GM10248 (cell line): ENCODE measurements at places on chromosomes 13 and 19.

DNA sequence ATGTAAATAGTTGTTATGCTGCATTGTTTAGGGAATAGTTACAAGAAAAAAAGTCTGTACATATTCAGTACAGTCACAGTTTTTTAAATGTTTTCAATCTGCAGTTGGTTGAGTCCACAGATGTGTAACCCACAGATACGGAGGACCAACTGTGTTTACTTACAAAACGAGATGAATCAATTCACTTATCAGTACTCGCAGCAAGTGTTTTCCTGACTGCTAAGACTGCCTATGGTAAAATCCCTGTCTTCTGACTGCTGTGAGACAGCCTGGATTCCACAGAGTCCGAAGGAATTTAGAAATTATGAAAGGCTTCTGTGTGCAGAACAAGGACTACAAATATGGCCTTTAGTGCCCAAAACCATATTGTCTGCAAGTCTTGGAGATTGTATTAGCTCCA lies 45.7 kb upstream of the C1QTNF9 start:
- no peak for DNase-seq

DNA sequence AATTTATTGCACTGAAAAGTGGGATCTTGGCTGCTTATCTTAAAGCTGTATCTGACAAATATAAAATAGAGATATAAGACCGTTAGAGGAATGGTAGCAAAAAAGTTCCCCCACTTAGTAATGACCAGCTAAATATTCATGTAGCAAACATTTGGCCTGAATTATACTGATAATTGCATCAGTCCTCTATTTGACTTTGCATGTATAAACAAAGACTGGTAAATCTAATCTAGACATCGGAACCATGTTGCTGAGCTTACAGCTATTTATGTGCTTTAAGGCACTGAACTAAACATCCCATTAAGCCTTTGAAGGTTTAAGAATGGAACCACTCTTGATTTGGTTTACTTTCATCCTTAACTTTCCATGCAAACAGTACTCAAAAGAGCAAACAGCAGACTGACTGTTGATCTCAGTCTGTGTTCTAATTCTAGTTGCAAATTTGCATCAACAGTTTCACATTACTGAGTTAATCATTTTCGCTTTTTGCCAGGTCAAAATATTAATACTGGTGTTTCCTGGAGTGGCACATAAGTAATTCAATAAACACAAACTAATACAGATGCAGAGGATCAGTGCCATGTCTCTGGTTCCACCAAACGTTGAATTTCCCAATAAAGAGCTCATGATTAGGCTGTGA lies 203.5 kb upstream of the HTR2A start:
- DNase-seq: no peak

- no peak for DNase-seq
These were observed 1.3 kb downstream of the TPP2 start for GRCh38 chr13:102598061-102598460.

- DNase-seq: no peak
These were observed 25.2 kb upstream of the FNDC3A start for GRCh38 chr13:48950501-48950875.

GRCh38 chr13:111514610-111515306 lies 194.3 kb downstream of the TEX29 start:
- no peak for DNase-seq

DNA sequence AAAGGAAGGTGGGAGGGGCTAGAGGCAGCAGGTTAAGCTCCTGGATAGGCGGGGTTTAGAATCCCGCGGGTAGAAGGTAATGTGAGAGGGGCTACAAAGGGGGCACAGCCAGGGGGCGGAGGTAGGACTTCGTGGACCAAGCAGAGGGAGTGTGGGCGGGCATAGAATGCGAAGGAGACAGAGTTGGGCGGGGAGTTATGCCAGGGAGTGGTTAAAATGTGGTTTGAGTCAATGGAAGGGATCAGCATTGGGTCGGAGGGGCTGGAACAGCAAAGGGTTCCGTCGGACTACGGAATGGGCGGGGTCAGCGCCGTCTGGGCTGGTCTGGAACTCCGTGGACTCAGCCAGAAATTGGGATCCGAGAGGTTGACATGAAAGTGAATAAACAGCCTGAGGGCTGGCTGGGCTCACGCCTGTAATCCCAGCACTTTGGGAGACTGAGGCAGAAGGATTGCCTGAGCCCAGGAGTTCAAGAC lies 3.0 kb downstream of the LTBP4 start:
- DNase-seq: no peak

GRCh38 chr19:40519352-40520322 lies 52.8 kb downstream of the SPTBN4 start:
- no peak for DNase-seq

DNA sequence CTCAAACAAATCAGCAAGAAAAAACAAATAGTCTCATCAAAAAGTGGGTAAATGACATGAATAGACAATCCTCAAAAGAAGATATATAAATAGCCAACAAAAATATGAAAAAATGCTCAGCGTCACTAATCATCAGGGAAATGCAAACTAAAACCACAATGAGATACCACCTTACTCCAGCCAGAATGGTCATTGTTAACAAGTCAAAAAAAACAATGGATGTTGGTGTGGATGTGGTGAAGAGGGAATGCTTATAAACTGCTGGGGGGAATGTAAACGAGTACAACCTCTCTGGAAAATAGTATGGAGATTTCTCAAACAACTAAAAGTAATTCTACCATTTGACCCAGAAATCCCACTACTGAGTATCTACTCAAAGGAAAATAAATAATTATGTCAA lies 239.2 kb upstream of the RFC3 start:
- DNase-seq: no peak

GRCh38 chr13:48783181-48783630 lies 129.5 kb downstream of the CYSLTR2 start:
- DNase-seq: no peak

GRCh38 chr13:75635828-75636435 lies at the start of gene LMO7:
TSS of gene LMO7 (plus strand) at chr13:75636330. CDS start at chr13:75636658, 328 bp downstream.
- peak; percentile 83 for DNase-seq

- DNase-seq: no peak
These were observed 154.2 kb downstream of the SUCLA2 start for GRCh38 chr13:47846886-47847285.

- no peak for DNase-seq
These were observed 9.9 kb downstream of the SHKBP1 start for GRCh38 chr19:40586611-40587010.

GRCh38 chr13:51412431-51412830 lies 40.4 kb downstream of the INTS6 start:
- DNase-seq: no peak

GRCh38 chr13:107376341-107377125 lies 808.6 kb upstream of the ARGLU1 start:
- DNase-seq: no peak

DNA sequence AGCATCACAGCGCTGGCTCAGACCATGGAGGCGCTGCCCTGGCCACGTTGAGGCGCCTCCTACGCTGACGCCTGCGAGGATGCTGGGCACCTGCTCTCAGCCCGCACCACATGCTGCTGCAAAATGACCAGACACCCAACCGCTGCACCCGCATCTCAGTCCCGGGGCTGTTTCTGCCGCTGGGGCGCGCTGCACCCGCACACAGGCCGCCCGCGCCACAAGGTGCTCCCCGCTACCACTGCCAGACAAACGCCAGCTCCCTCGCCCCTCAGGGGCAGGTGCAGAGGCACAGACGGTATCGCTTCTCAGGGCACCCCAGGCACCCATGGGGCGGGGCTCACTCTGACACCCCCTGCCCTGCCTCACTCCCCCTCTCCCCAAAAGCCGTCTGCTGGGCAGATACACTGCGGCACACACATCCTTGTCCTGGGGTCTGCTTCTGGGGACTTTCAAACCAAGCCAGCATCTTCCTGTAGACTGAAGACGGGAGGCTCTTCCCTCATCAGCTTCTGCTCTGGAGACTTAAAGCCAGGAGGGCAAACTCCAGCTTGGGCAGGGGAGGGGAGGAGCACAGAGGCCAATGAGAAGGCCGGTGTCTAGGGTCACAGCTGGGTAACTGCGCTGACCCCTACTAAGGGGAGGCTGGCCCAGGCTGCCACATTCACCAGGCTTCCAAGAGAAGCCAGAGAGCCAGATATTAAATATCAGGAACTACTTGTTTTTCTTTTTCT lies 16.3 kb downstream of the CHERP start:
- DNase-seq: no peak

DNA sequence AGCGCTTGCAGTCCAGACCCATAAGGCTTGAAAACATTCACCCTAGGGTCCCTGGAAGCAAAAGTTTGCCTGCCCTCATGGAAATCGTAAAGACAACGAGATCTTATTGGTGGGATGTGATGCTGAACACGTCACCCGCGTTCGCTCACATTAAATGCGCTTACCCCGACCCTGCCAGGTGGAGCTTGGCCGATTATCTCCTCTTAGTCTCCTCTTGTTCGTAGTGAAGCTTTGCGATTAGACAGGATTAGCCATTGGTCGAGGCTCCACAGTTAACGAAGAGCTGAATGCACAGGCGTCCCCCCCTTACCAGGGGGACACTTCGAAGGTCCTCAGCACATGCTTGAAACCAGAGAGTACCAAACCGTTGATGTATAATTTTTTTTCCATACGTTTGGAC lies 16.0 kb upstream of the KDM4B start:
- no peak for DNase-seq

- DNase-seq: no peak
These were observed 12.5 kb downstream of the EPN1 start for GRCh38 chr19:55687281-55688201.

DNA sequence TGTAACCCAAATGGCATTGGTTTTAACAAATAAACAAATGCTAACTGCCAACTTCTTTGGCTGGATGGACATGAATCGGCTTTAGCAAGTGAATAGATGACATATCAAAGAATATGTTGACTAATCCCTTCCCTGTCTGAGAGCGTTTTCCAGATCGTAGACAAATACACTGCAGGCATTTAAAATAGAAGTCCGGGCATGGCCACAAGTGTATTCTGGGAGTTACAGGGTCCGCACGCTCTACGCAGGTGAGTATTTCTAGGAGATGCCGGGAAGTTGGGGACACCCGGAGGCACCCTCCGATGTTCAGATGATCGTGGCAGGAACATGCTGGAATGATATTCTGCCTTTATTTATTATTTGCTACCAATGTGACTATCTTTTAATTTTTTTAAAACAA lies 53.2 kb upstream of the ZNF536 start:
- no peak for DNase-seq

DNA sequence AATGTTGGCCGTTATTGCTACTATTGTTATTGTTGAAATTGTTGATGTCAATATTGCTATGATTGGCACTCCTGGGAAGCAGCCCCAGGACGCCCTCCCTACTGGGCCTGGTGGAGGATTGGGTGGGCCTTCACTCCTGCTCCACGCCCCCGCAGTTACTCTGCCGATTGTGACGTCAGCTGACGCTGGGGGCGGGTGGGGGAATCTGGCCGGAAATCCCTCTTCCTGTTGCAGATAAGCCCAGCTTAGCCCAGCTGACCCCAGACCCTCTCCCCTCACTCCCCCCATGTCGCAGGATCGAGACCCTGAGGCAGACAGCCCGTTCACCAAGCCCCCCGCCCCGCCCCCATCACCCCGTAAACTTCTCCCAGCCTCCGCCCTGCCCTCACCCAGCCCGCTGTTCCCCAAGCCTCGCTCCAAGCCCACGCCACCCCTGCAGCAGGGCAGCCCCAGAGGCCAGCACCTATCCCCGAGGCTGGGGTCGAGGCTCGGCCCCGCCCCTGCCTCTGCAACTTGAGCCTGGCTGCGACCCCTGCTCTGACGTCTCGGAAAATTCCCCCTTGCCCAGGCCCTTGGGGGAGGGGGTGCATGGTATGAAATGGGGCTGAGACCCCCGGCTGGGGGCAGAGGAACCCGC lies at the start of gene ETV2:
Gene ETV2, plus strand, starts transcription at position 231 of the 637 bp plus-strand sequence. CDS start 716 bp downstream, outside the sequence.
- peak; percentile 66 for DNase-seq

DNA sequence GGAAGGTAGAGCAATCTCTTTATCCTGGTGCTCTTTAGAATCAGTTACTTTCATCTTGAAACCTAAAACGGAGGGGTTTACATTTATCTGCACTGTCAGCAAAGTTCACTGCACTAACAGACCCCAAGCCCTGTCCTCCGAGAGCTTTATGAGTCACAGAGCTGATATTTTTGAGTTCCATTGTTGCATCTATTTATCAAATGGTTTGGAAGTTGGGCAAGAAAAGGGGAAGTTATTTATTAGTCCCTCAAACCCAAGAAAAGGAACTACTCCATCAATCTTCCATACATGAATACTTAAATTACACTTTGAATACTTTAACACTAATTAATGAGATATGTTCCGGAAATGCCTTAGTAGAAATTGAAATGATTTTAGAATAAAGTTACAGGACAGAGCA lies 55.5 kb downstream of the EDNRB start:
- DNase-seq: no peak

DNA sequence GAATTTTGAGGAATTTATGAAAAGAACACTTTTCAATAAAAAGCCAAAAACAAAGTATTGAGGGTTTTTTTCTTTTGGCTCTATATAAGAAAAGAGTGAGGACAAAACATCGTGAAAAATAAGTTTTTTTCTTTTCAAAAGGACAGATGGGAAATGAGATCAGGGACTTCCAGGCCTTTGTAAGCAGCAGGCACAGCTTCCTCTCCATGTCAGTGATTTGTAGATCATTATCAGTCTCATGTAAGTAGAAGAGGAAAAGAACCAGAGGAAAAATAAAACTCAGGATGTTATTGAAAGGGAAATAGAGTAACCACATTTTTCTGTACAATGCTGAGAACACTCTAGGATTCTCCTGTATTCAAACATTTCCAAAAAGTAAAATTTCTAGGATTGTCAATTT lies 29.9 kb downstream of the DOCK9 start:
- DNase-seq: no peak

GRCh38 chr13:110062777-110063442 lies 244.0 kb downstream of the COL4A1 start:
- DNase-seq: no peak

GRCh38 chr13:41897126-41897525 lies 63.8 kb downstream of the VWA8 start:
- no peak for DNase-seq

GRCh38 chr13:61204025-61204424 lies 211.6 kb downstream of the PCDH20 start:
- DNase-seq: no peak

- no peak for DNase-seq
These were observed 507.4 kb upstream of the KLF12 start for GRCh38 chr13:74641586-74641985.

- DNase-seq: no peak
These were observed 13.6 kb upstream of the FBXO17 start for GRCh38 chr19:38989066-38989605.

DNA sequence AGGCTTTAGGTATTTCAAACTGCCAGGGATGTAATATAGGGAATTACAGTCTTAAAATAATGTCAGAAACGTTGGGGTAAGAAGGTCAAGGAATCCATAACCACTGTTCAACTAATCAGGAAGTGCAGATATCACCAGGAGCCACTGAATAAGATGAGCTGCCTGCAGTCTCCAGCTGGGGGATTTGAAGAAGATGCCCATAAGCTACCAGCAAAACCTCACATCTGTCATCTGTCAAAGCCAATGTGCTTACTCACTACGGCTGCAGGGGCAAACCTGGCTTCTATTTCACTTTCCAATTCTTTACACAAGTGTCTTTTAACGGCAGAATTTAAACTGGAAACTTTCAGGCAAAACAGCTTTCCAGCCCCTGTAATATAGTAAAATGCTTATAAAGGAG lies 1410.1 kb upstream of the ATXN8OS start:
- no peak for DNase-seq

- no peak for DNase-seq
These were observed 321.0 kb downstream of the TBC1D4 start for GRCh38 chr13:75160984-75161383.
